ENCODE measurements at places on chromosomes 4 and X.
A peak's percentile ranks its signal among the peaks of the same experiment; 100 is the strongest.

DNA sequence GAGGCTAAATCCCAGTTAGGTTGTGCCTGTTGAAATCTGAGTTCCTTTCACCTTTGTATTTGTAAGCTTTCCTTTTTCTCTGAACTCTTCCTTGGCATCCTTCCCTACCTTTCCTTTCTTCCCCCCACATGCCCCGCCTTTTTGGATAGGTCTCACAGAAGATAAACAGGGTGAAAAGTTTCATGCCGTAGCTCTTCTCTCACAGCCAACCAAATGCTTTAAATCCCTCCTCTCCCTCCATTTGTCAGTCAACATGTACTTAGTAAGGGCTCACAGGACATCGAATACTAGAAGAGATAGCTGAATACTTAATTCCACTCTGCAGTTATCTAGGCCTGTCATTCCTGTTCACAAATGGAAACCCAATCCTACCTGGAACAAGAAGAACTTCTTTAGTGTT, 107.1 kb upstream of the BMPR1B start:
- DNase-seq = no peak

DNA sequence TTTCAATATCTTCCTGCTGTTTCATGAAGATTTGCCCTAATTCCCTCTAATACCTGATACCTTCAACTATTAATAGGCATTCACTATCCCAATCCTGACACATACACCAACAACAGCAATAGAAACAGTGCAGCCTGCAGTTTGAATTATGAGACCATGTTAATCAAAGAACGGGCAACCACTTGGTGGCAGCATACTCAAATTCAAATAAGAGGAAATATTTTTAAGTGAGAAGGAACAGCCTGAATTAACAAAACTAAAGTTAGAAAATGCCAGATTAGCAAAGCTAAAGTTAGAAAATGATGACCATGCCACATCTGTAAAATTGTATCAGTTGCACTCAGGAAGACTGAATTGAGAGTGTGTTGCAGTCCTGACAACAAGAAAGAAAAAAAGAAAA, 204.9 kb downstream of the SMARCA1 start:
- peak; percentile 4 for DNase-seq

GRCh38 chr4:54882616-54883015, 224.9 kb downstream of the KIT start:
- no peak for DNase-seq

- no peak for DNase-seq
Observed at GRCh38 chr4:112747036-112747435, 110.1 kb downstream of the LARP7 start.

GRCh38 chr4:140240237-140240636, 86.3 kb upstream of the MAML3 start:
- DNase-seq = no peak
